ENCODE measurements at places on chromosomes 12 and 14.

DNA sequence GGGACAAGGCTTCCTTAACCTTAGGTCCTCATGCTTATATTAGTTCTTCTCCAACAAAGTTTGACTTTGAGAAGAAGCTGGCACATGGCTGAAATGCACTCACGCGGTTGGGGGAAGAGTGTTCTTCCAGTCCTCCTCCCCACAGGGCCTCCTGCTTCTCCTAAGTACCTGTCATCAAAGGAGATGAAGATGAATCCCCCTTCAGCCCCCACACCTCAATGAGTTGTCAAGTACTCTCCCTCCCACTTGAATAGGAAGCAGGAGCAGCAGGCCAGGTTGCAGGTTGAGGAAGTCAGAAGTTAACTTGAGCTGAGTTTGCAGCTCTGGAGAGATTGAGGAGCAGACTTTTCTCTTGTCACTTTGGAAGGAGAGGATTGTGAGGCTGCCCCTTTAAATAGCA is 2.9 kb upstream of the PDE1B start:
- DNase-seq = no peak

- no peak for DNase-seq
These were observed 348.4 kb downstream of the BCAT1 start for GRCh38 chr12:24600551-24600950.

GRCh38 chr14:69430306-69430939 is 31.9 kb downstream of the SLC39A9 start:
- DNase-seq = no peak

- no peak for DNase-seq
These were observed 169.4 kb upstream of the NOS1 start for GRCh38 chr12:117530796-117531195.

DNA sequence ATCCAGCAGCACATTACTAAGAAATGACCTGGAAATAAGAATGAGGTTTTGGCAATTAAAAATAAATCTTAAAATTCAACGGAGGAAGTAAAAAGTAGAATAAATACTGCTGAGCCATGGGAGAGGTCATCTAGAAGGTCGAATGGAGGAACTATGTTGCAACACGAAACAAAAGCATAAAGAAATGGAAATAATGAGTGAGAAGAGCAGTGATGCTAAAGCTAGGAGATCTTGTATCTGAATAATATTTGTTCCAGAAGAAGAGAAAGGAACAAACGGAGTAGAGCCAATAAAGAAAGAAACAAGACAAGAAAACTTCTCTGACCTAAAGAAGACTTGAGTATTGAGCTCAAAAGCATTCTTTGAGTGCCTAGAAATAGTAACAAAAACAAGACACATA is 6.6 kb upstream of the KRT7 start:
- no peak for DNase-seq

DNA sequence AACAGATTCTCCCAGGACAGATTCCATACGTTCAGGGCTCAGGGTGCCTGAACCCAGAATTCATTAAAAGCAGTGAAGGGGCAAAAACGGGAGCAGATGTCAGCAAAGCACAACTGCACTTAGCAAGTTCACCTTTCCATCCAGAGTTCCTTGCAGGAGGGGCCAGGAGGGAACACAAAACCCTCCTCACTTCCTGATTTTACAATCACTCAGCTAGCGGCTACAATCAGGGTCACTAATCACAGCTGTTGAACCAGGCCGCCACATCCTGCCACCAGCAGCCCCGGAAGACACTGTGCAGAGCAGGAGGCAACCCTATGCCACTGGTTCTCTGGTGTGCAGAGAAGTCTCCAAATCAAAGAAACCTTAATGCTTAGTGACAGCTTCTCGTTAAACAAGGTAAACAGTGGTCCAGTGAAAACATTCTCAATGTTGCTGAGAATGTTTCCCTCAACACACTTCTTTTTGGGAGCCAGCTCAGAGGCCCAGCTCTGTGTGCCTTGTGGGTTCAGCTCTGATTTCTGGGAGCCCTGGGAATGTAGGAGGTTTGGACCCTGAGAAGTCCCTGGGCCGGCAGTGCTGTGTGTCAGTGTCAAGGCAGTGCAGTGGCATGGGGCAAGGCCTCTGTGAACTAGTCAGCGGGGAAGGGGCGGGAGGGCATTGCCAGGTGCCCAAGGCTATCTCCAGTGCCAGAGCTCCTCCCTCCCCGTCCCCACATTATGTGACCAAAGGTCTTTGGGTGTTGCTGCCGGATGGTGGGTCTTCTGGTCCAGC is 54.5 kb downstream of the VCPKMT start:
- no peak for DNase-seq

- no peak for DNase-seq
These were observed 395.5 kb downstream of the LRFN5 start for GRCh38 chr14:42002141-42002540.

GRCh38 chr14:104374718-104375080 is 204.9 kb upstream of the C14orf180 start:
- DNase-seq = no peak

DNA sequence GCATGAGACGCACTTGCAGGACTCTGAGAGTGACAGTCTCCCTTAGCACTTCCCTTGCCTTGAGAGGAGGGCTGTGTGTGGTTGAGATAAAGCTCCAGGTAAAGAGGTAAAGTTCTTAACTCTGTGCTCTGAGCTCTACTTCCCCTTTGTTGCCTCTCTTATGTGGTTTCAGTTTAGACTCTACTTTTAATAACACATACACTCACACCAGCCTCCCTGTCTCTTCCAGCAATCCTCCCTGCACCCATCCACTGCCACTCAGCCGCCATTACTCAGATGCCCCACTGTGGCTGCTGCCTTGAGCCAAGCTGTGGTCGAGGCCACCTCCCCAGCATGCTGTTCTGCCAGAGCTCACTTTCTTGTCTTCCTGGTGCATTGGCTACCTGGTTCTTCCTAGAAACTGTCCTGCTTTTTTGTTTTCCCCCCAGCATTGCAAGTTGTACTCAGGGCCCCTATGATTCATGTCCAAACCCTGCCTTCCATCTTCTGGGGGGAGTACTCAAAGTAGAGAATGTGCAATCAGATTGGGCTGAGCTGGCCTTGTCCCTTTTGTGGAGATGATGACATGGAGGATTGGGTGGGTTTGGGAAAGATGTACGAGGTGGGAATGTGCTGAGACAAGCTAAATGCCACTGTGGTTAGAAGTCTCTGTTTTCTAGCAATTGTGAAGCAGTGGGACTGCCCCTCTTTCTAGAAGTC is 115.5 kb upstream of the PARP11 start:
- DNase-seq = peak; percentile 17

DNA sequence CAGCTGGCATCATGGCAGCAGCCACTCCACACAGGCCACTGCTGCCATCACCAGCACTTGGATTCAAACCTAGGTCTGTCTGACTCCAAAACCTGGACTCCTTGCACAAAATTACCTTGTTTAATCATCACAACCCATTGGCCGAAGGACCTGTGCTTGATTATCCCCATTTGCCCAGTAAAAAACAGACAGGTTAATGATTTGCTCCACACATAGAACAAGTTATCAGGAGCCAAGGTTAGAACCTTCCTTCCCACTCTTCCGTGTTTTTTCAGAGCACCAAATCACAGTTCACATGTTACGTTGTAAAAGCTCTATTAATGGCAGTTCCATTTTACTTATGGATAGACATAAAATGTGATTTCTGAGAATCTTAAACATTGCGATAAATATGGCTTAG is 23.5 kb upstream of the CPM start:
- DNase-seq = no peak

DNA sequence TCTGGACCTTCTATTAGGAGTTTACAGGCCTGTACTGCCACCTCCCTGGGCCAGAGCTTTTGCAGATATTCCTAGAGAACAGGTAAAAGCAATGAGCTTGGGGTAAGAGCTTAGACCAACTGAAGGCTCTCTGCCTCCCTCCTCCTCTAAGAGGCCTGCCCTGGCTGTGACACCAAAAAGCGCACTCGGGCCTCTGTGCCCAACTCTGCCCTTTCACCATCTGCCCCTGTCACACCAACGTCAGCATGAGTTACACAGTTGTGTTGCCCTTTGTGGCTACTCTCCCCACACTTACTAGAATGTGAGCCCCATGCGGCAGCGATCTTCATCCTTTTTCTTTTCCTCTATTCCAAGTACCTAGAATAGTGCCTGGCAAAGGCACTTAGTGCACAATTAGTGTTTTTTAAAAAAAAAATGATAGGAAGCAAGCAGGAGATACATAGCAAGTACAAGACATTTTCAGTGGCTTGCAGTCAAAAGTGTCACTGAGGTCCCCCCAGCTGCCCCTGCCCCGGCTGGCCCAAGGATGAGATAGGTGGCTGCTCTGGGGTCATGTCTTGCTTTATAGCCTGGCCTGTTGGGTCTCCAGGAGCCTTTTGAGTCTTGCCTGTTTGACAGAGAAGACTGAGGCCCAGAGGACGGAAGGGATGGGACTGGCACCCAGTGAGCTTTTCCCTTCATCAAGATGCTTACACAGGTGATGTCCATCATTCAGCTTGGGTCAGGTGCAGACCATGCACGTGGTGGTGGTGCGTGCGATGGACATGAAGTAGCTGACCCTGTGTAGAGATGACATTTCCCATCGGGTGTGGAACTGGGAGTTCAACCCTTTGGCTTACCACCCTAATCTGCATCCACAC is 12.5 kb downstream of the CKB start:
- DNase-seq = no peak

GRCh38 chr12:82627799-82628198 is 58.9 kb upstream of the TMTC2 start:
- no peak for DNase-seq
